ENCODE measurements at places on chromosomes 4 and X. TPM values are rescaled to one million over a fixed set of nuclear protein-coding genes. Genes with fewer than 3 reads are reported as not detected.

SH3TC1 gene
- 8.5 TPM for polyA plus RNA-seq

- DNase-seq = no peak
These were observed 18.1 kb downstream of the CD40LG start for GRCh38 chrX:136666088-136666487.

DNA sequence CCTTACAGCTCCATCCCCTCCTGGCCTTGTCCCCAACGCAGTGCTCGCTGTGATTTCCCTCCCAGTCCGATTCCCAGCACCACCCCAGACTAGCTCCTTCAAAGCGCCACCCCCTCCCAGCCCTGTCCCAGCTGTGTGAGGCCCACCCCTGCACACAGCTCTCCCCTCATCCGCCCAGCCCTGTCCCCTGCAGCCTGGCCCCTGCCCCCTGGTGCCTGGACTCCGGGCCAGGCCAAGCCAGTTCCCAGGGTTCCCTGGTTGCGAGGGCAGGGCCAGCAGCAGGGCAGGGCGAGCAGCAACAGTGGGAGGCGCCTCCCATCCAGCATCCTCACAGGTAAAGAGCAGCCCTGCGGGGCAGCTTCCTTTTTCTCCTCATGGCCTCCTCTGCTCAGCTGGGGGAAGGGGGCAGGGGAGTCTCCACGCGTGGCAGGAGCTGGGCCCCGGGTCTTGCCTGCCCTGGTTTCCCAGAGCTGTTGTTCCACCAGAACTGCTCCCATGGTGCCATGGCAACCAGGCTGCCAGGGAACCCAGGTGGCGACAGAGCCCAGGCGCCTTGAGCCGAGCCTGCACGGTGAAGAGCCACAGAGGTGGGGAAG is 24.8 kb downstream of the IQSEC2 start:
- no peak for DNase-seq

MSX1 gene
- polyA plus RNA-seq = 10.5 TPM

DNA sequence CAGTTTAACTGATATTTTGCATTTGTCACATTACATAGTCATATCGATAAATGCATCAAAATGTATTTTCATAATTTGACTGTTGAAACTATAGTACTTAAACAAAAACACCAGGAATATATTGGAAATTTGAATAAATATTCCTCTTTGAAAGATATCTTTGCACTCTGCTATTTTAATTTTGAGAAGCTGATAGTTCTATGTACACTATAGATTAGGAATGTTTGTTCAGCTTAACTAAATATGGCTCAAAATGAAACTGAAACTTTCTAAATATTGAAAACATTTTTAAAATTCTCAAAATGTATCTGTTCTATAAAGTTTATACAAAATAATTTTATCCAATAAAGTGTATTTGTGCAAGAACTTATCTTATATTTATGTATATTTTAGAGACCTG is 510.1 kb downstream of the FSTL5 start:
- DNase-seq = no peak

DNA sequence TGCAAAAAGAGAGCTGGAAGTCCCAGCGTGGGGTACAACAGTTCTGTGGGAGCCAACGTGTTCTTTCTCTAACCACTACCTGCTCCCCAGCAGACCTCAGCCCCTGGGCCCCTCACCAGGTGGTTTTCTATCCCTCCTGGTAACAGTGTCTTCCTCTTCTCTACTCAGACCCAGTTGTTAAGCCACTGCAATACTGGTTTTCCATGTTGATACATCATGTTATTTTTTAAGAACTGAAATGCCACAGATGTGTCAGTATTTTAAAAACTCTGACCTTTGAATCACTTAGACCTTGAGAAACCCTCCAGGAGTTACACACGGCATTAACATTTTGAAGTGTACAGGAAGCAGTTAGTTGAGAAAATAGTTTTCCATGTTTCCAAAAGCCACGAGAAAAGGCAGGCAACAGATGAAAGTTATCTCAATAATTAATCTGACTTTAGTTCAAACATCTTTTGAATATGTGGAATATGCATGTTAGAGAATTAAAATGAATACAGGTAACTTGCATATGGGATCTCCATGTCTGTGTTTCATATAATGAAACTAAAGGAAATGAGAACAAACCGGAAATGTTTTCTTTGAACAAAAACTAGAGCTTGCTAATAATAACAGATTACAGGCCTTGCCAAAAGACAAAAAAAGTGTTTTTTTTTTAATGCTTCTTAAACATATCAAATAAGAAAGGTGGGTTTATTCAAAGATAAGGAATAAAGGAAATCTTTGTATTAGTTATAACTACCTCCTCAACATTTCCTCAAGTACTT is 108.8 kb downstream of the ZNF827 start:
- no peak for DNase-seq
